Stimulated activated CD4-positive, alpha-beta T cell treated with anti-CD3 and anti-CD28 coated beads, TNF-alpha, amount 100 ng/mL, for 24 hours (primary cell): ENCODE measurements at places on chromosomes 16 and 17.
A peak's percentile ranks its signal among the peaks of the same experiment; 100 is the strongest.

- DNase-seq: no peak
Measured at GRCh38 chr16:63945806-63946205, 1176.1 kb downstream of the CDH11 start.

- no peak for DNase-seq
Measured at GRCh38 chr16:19662351-19662750, 55.7 kb downstream of the KNOP1 start.

- DNase-seq: no peak
Measured at GRCh38 chr16:17471719-17472461, 1.1 kb upstream of the XYLT1 start.

DNA sequence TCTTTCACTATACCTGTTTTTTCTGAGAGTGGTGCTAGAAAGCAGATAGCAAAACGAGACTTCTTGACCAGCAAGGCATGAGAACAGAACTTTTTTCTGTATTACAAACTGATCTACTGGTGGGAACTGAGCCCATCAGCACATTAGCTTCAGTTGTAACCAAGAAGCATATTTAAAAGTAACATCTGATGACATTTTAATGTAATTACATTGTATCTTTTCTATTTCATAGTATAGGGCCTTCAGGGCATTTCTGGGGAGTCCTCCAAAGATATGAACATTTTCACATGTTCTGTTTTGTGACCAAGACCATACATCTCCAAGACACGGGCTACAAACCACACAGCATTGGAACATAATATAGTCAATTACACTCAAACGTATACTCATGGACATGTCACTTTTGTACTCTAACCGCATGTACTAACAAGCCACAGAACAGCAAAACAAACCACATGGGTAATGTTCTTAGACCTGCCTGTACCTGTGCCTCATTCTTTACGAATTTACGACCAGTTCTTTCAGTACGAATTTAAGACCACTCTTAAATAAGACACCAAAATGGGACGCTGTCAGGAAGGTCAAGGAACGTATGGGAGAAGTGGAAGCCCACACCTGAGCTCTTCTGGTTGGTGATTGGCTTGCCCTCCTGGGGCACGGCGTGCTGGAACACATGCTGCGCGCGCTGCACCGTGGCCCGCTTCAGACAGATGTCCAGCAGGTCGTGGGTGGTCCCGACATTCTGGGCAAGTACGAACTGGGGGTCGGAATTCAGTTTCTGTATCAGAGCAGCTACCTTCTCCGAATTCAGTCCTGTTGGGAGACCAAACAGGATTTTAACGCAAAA is 825 bp downstream of the BLMH start:
- DNase-seq: peak; percentile 23

- DNase-seq: no peak
Measured at GRCh38 chr17:41581366-41582060, 5.2 kb downstream of the KRT14 start.

- DNase-seq: no peak
Measured at GRCh38 chr16:87829988-87830672, 39.2 kb downstream of the SLC7A5 start.

DNA sequence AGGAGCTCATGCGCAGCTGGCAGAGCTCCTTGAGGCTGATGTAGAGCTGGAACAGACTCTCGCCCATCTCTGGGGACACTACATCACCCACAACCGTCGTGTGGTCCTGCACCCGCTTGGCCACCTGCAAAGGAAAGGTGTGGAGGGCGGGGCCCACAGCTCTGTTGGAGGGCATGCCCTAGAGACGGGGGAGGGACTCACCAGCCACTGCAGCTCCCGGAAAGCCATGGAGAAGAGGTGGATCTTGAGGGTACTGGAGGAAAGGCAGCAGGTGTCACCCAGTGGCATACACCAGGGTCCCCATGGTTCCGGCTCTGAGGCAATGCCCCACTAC is 8.6 kb downstream of the UNC13D start:
- DNase-seq: no peak

GRCh38 chr16:49495596-49496355 is 122.2 kb downstream of the C16orf78 start:
- DNase-seq: no peak

GRCh38 chr17:17888821-17889220 is 52.0 kb upstream of the SREBF1 start:
- DNase-seq: no peak
